Endothelial cell (in vitro differentiated cells): ENCODE measurements at places on chromosomes 12 and 14. TPM values are rescaled to one million over a fixed set of nuclear protein-coding genes. Genes with fewer than 3 reads are reported as not detected.

DNA sequence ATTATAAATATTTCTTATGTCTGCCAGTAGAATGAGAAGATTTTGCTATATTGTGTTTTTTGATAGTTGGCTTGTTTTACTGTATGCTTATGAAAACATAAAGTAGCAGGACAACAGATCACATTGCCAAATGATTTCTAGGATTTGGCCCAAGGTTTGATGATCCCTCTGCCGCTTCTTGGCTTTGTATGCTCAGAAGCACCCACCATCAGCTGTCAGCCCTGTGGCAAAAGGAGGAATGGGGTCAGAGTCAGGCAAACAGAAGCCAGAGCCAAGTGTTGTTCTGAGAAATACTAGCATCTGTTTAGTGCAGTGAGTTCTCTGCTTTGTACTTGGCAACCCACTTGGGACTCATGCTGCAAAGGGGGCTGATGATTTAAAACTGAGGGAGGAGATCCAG lies 152.2 kb downstream of the PDE3A start:
- H3K27ac ChIP-seq: no peak overlapping the region
- H3K4me1 ChIP-seq: no peaks in the 10 kb centered on the region
- H3K36me3 ChIP-seq: no peaks in the 10 kb centered on the region
- H3K27me3 ChIP-seq: no peaks in the 10 kb centered on the region
- DNase-seq: no peak

- no peak overlapping the region for H3K27ac ChIP-seq
- H3K27me3 ChIP-seq: no peaks in the 10 kb centered on the region
- H3K4me3 ChIP-seq: no peak overlapping the region
- H3K4me1 ChIP-seq: peaks cover 13% of the 10 kb centered on the region
These were observed 133.6 kb upstream of the SLC35F4 start for GRCh38 chr14:57999471-57999870.

Gene LRRK2
- total RNA-seq: 0.26 TPM

Gene SLCO1B1
- total RNA-seq: not detected

DNA sequence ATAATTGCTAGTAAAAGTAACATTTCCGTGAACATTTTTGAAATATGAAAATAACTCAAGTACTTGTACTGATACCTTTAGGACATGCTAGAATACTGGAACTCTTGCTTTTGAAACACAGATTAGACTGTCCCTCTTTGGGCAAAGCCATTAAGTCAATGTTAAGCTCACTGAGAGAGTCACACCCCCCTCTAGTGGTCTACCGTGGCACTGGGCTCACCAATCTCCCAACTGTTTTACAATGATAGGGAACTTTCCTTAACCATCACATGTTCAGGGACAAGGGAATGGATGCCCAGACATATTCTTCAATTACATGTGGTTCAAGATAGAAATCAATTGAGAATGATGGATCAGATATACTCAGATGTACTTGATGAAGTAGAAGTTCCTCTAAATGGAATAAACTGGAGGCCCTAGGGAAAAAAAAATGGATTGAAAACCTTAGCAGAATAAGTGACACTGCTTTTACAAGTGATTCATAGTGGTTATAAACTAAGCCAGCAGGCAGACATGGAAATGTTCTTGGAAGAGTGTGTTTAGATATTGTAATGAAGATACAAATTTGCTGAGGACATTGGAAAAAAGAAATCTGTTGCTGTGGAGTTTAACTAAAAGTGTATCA lies 17.8 kb downstream of the NANOG start:
- no peak overlapping the region for H3K27ac ChIP-seq
- peaks cover 11% of the 10 kb centered on the region for H3K4me1 ChIP-seq
- DNase-seq: peak; percentile 88
- H3K4me3 ChIP-seq: no peak overlapping the region
- no peaks in the 10 kb centered on the region for H3K27me3 ChIP-seq

- no peak for DNase-seq
These were observed 3.7 kb downstream of the OR10G2 start for GRCh38 chr14:21631084-21631483.

DNA sequence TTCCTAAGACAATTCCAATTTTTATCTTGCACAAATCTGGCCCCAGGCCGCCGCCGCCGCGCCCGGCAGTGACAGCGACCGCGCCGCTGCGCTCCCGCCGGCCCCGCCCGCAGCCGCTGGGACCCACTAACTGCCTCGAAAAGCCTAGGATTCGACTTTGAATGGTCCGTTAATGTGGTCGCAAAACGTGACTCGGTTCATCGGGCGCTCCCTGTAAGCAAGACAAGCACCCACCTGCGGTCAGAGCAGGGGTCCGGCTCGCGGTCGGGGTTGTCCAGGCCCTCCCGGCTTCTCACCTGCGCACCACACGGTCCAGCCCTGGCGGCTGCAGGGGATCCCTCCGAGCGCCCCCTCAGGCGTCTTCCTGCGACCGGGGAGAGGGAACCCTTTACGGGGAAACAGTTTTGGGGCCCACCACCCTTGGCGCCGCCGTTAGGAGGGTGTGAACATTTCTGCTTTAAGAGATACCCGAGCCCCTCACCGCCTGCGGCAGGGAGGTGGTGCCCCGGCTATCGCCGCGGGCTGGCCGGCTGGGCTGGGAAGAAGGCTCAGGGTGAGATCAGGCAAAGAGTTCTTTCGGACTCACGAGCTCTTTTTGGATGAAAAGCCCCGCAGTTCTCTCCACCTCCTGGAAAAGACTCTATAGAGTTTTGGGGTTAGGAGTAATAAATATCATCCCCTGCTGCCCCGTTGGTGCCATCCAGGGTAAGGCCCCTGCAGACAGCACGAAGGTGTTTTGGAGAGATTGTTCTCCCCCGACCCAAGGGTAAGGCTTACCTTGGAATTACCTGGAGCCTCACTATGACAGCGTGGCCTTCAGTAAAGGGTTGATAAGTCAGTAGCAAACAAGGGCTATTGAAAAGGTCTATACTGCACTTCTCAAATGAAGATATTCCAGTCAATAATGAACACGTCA lies 13.6 kb upstream of the FOXJ2 start:
- no peaks in the 10 kb centered on the region for H3K27me3 ChIP-seq
- no peaks in the 10 kb centered on the region for H3K36me3 ChIP-seq
- H3K4me3 ChIP-seq: peak overlapping the region; percentile 86
- no peak overlapping the region for H3K27ac ChIP-seq
- peak; percentile 57 for DNase-seq

- peaks cover 1% of the 10 kb centered on the region for H3K4me1 ChIP-seq
- no peak for DNase-seq
- no peak overlapping the region for H3K27ac ChIP-seq
These were observed 72.2 kb downstream of the EP400 start for GRCh38 chr12:132021965-132022364.

DNA sequence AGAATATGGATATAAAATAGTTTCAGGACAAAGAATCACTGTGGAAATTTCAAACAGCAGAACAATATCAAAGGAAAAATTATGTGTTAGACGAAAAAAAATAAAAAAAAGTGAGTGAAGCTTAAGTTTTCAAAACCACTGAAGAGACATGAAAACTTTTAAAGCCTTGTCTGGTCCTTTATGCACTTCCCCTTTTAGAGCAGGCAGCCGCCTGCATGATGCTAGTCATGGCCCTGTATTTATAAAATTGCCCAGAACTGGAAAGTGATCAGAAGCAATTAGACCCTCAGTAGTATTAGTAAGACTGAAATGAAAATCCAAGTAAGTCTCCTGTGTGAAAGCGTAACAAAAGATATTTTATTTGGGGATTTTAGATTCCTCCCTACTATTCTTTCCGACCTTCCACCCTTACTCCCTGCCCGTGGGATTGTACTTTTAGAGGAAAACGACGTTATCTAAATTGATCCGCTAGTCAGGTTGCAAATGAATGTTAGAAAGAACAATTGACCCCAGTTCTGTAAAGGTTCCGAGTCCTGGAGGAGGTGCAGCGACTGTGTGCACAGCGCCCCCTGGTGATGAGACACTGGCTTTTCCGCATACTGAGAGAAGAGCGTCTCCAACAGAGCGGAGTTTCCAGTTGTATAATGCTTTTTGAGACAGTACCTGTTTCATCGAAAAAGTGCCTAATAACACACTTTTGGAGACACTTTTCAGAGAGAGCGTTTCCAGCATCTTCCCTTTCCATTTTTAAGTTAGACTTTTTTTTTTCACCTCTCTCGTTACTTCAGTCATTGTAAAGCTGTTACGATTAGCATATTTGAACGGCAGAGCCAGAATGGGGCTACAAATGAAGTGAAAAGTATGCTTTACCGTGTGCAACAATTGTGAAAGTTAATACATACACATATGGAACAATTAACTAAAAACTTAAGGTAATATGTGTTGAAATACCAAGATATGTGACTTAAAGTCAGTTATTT lies 12.4 kb downstream of the MGST1 start:
- peaks cover 6% of the 10 kb centered on the region for H3K36me3 ChIP-seq
- no peak overlapping the region for H3K27ac ChIP-seq
- DNase-seq: peak; percentile 81
- no peaks in the 10 kb centered on the region for H3K27me3 ChIP-seq
- H3K4me1 ChIP-seq: no peaks in the 10 kb centered on the region
- H3K4me3 ChIP-seq: no peak overlapping the region

Gene LPAR5
- 2.7 TPM for total RNA-seq

Gene IAPP
- not detected for total RNA-seq

Gene EPYC
- total RNA-seq: not detected

Gene OR4K2
- total RNA-seq: not detected

DNA sequence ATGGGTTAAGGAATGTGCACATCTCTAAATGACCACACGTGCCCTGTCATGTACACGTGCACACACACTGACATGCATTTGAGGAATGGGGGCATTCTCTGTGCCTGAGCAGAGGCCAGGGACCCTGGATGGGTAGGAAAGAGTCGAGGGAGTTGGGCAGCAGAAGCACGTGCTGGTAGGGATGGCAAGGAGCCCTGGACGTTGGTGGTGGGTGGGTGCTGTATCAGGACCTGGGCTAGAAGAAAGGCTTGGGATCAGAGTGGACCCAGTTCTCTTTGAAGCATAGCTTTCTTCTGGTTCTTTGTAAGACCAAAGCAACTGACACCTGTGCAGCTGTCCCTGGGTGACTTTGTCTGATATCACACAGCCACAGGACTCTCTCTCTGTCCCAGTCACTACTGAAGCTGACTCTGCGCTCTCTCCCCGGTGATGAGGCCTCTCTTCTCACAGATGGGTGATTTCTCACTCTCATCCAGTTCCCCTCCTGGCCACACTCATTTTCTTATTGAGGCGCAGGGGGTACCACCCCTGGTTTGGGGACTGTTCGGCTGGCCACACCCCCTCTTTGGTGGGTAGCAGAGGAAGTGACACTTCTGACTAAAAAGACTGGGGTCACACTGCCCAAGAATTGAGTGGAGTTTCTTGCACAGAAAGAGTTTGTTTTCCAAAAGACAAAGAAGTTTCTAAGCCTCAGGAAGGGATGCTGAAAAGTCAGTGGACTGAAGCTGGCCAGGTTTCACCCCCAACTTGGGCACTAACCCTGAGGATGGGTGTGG lies 171.7 kb upstream of the RTL1 start:
- no peaks in the 10 kb centered on the region for H3K36me3 ChIP-seq
- H3K27me3 ChIP-seq: peaks cover 4% of the 10 kb centered on the region
- no peak overlapping the region for H3K27ac ChIP-seq
- no peak overlapping the region for H3K4me3 ChIP-seq

- H3K4me3 ChIP-seq: no peak overlapping the region
- no peak for DNase-seq
These were observed 6.5 kb downstream of the NECAP1 start for GRCh38 chr12:8088574-8088973.

GRCh38 chr12:47801170-47801903 lies 18.4 kb downstream of the HDAC7 start:
- peaks cover 36% of the 10 kb centered on the region for H3K36me3 ChIP-seq
- DNase-seq: peak; percentile 55
- H3K4me3 ChIP-seq: peak overlapping the region; percentile 83
- H3K4me1 ChIP-seq: peaks cover 79% of the 10 kb centered on the region
- peaks cover 37% of the 10 kb centered on the region for H3K27me3 ChIP-seq

- no peak overlapping the region for H3K27ac ChIP-seq
- DNase-seq: no peak
- no peaks in the 10 kb centered on the region for H3K27me3 ChIP-seq
- H3K4me3 ChIP-seq: no peak overlapping the region
- no peaks in the 10 kb centered on the region for H3K36me3 ChIP-seq
These were observed 736.5 kb upstream of the LMO3 start for GRCh38 chr12:17342381-17342961.

GRCh38 chr12:82326905-82327503 lies 31.2 kb downstream of the CCDC59 start:
- no peak for DNase-seq
- no peaks in the 10 kb centered on the region for H3K36me3 ChIP-seq
- H3K4me1 ChIP-seq: no peaks in the 10 kb centered on the region
- H3K27me3 ChIP-seq: no peaks in the 10 kb centered on the region
- no peak overlapping the region for H3K4me3 ChIP-seq

DNA sequence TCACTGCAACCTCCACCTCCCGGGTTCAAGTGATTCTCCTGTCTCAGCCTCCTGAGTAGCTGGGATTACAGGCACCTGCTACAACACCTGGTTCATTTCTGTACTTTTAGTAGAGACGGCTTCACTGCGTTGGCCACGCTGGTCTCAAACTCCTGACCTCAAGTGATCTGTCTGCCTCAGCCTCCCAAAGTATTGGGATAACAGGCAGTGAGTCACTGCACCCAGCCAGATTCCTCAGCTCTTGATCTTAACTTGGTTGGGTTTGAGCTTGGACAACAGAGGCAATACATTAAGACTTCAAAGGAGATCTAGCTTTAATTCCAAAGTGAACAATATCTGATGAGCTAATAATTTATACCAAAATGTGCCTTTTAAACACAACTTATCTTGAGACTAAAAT lies 5.6 kb downstream of the DAZAP2 start:
- peak overlapping the region; percentile 61 for H3K27ac ChIP-seq
- peak overlapping the region; percentile 56 for H3K4me3 ChIP-seq
- peaks cover 15% of the 10 kb centered on the region for H3K27me3 ChIP-seq
- peaks cover 66% of the 10 kb centered on the region for H3K4me1 ChIP-seq
- no peak for DNase-seq
- peaks cover 37% of the 10 kb centered on the region for H3K36me3 ChIP-seq

- DNase-seq: no peak
- H3K4me3 ChIP-seq: no peak overlapping the region
- H3K27me3 ChIP-seq: peaks cover 2% of the 10 kb centered on the region
- H3K36me3 ChIP-seq: peaks cover 3% of the 10 kb centered on the region
- H3K27ac ChIP-seq: no peak overlapping the region
- no peaks in the 10 kb centered on the region for H3K4me1 ChIP-seq
These were observed 40.5 kb downstream of the ATP6V1D start for GRCh38 chr14:67319142-67319541.

- peak overlapping the region; percentile 88 for H3K4me3 ChIP-seq
- H3K27ac ChIP-seq: peak overlapping the region; percentile 63
- H3K36me3 ChIP-seq: peaks cover 3% of the 10 kb centered on the region
- peaks cover 7% of the 10 kb centered on the region for H3K27me3 ChIP-seq
- H3K4me1 ChIP-seq: peaks cover 14% of the 10 kb centered on the region
These were observed 765 bp downstream of the SCYL2 start for GRCh38 chr12:100267603-100268281.

DNA sequence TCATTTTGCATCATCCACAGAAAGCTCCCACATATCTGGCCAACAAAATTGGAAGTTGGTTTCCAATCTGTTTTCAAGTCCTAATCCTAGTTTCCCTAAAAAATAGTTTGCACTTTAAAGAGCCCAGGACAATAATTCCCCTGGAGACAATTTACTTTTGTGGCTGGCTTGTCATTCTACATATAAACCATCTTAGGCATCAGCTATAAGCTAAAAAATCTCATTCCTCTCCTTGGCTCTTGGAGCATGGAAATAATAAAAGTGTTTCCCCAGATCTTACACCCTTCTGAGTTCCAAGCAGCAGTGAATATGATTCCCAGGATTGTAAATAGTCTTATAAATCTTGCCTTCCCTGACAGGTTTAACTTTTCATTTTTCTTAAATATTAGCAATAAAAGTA lies 89.1 kb upstream of the NUDT4 start:
- H3K27me3 ChIP-seq: peaks cover 2% of the 10 kb centered on the region
- no peaks in the 10 kb centered on the region for H3K36me3 ChIP-seq
- H3K27ac ChIP-seq: no peak overlapping the region
- no peak for DNase-seq
- no peaks in the 10 kb centered on the region for H3K4me1 ChIP-seq
- no peak overlapping the region for H3K4me3 ChIP-seq
